ENCODE measurements at places on chromosomes 12 and 14.

GRCh38 chr12:101838628-101839323 is 8.0 kb upstream of the GNPTAB start:
- DNase-seq = no peak

DNA sequence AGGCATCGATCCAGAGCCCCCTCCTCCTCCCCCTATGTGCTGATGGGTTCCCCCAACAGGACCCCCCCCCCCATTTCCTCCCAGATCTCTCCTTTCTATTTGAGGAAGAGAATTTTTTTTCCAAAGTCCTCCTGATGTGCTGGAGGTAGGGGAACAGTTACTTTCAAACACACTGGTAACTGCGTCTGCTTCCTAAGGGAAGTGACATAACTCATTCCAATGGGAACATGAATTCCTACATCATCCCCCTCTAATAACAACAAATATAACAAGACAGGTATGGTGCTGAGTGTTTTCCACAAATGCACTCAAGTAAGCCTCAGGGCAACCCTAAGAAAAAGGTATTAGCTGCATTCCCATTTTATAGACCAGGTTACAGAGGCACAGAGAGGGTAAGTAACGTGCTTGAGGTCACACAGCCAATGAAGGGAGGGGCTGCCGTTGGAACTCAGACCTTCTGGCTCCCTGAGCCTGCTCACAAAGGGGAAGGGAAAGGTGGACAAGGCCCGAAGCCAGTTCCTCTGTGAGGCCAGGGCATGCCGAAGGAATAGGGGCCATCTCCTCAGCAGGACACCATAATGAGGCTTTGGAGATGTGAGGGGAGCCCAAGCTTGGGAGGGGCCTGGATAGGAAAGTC is 121.1 kb upstream of the NCOR2 start:
- DNase-seq = no peak

DNA sequence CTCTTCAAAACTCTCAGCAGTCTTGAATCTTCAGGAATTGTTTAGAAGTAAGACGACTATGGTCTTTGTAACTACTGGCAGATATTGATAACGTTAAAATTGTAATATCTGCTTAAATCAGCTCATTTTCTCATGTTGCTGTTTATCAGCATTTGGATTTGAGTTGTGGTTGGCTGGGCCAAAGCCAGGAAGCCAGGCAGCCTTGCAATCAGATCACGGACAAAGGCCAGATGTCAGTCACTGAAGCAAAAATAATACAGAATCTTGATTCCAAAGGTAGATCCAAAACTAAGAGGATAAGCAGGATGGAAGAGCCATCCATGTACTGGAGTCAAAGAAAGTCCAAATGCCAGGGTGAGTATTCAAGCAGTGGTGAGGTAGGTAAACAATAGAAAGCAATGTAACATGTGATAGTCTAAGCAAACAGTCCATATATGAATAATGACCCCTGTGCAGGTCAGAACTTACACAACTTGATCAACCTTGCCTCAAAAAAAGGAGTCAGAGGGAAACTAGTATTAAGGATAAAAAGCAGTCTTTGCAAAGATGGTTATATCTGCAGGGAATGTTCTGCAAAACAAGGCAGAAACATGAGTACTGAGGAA is 95.8 kb upstream of the RAP1B start:
- no peak for DNase-seq

DNA sequence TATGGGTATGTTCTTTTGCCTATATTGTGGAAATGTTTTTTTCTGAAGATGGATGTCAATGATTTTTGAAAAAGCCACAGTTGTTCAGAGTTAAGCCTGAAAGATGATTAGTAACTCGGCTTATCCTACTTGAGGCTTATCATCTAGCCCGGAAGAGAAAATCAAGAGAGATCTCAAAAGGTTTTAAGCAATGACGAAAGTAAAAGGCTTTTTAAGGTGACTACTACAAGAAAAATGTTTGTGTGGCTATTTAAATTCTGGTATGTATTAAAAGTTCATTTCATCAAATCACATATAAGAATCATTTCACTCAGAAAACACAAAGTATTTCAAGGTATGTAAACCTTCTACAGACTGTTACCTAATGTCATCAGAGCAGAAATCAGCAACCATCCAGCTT is 40.2 kb downstream of the HEATR5A start:
- no peak for DNase-seq

DNA sequence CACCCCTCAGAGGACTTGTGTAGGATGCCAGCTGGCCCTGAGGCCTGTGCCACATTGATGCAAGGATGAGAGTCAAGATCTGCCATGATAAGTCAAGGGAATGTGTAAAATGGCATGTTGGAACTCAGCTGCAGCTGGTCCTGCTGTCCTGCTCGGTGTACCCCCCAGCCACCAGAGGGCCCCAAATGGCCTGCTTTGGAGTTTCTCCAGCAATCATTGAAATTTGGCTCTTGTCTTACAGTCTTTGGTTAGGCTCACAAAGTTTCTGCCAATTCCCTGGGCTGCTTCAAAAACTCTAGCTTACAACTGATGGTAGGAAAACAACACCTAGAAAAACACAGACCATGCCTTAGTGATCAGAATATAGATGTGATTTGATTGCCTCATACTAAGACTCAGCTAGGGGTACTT is 76.8 kb downstream of the HSD17B6 start:
- peak; percentile 10 for DNase-seq

- DNase-seq = no peak
Measured at GRCh38 chr12:76631741-76632140, 72.2 kb upstream of the OSBPL8 start.

DNA sequence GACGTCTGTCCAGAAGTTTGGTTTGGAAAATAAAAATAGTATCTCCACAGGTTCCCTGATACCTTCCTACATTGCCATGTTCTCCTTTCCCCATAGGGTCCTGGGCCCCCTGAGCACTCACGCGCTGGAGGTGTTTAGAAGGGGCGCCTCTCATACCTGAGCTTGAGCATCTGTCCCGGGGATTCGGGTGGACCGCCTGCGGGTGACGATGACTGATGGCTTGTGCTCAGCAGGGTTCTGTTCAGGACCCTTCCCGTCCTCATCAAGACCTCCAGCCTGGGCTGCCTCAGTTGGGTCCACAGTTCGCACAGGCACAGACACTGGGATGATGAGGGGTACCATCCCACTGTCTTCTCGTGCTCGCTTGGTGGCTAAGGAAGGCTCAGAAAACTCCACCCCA is 22.7 kb upstream of the PNMA1 start:
- DNase-seq = no peak

DNA sequence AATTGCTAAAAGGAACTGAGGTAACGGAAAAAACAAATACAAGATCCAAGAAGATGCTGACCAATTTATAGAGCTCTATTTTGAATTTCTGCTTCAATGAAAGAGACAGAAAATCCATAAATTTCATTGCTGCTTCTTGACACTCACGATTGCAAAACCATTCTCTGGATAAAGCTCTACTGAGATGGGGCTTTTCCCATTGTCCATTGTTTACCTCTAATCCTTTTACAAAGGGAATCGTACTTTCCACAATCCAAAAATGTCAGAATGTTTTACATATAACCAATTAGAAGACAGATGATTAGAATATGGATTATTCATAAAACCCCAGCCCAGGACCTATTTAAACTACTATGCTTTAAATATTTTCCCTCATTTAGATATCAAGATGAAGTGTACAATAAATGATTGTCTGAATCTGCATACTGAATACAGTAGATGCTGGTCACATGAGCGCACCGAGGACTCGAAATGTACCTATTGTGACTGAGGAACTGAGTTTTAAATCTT is 16.7 kb upstream of the TMCC3 start:
- DNase-seq = no peak

GRCh38 chr14:90421632-90422020 is 24.8 kb downstream of the CALM1 start:
- no peak for DNase-seq

DNA sequence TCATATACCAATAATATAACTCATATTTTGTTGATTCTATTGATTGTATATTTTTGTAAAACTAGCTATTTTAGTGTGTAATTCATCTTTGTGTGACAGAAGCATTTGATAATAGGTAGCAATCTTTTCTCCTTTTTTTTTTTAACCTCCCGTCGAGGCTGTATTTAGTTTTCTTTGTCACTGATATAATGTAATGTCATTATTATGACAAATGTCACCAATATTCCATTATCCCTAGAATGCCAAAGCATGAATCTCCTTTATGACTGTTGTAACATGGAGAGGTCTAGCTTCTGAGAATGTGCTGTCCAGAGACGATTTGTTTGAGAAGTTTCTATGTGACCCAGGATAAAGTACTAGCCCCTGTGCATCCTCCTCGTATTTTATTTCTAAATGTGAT is 639.0 kb upstream of the ATXN7L3B start:
- no peak for DNase-seq

DNA sequence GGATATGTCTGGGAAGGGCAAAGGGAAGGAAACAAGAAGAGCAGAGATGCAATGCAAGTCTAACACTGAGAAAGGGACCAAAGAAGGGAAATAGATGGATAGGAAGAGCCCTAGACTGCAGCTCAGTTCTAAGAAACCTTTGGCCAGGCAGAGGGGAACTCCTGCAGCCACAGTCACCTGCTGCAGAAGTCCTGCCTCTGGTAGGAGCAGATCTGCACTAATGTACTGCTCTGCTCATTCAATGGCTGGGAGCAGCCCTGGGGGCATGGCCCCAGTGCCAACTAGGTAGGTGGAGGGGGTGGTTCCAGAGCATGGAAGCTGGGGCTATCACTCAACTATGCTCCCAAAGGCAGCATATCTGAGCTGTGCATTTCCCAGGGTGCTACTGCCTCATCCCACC is 388.9 kb downstream of the PCNX1 start:
- no peak for DNase-seq

DNA sequence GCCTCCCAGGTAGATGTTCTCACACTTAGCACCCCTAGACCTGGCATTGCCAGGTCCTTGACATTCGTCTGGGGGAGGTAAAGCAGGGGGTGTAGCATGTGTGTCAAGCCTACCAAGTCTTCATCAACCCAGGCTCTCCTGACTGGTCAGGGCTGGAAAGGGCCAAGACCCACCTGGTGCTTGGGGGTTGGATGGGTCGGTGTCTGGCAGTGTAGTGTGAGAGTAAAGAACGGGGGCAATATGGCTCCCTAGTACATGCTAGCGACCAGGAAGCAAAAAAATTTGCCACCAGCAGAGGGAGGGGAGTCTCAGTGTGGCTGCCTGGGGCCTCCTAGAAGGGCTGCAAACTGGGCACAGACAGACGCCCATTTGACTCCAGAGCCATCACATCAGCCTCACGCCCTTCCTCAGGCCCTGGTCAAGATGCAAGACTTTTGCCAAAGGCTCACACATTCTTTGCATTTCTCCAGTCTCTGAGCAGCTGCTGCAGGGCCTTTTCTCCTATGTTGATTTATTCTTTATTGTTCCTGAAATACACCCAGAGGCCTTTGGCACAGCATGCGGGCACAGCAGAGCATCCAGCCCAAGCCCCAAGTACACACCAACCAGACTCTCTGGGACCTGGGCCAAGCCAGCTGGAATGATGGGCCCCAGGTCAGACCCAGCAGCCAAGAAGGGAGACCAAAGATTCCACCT is 38.3 kb upstream of the PNMA1 start:
- peak; percentile 6 for DNase-seq

DNA sequence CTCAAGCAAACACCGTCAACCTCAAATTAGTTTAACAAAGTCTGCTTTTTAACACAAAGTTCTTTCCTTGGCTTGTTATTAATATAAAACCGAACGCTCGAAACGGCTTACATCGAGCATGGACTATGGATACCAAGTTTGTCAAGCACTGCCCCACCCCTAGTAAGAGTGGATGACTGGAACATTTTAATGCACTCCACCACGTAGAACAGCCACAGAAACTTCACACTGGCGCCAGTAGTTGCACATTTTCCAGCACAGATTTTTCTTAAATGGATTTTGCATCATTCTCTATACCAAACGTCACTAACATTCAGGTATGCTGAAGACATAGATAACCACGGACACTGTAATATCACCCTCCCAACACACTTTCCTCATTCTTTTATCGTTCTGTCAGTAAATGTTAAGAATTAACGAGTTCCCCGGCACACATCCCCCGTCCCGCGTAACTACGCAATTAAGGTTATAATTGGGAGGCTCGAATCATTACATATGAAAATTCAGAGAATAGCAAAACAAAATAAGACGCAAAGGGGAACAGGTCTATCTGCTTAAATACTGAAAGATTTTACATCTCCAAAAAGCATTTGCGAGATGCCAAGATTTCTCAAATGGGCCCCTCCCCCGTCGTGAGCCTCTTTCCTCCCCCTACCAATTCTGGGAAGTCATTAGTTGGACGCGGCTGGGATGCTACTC is 990 bp downstream of the FERMT2 start:
- DNase-seq = peak; percentile 26

GRCh38 chr12:132405742-132406251 is 76.4 kb upstream of the GALNT9 start:
- DNase-seq = no peak

- DNase-seq = no peak
Measured at GRCh38 chr14:34355584-34356263, 106.3 kb downstream of the SPTSSA start.

DNA sequence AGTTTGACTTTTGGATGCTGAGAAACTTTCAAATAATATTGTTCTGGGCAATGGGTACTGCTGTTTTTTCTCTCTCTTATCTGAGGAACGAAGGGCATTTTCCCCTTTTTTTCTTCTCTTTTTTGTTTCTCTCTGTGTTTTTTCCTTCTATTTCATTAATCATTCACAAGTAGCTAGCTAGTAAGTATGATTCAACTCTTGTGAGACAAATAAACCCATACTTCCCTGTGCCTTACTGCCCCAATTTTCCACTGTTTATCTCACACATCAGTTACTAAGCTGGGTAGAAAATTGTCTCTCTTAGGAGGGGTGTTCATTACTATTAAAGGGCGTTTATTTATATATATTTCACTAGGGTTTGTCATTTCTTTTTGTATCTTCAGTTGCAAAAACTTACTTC is 437.6 kb downstream of the RERGL start:
- no peak for DNase-seq

DNA sequence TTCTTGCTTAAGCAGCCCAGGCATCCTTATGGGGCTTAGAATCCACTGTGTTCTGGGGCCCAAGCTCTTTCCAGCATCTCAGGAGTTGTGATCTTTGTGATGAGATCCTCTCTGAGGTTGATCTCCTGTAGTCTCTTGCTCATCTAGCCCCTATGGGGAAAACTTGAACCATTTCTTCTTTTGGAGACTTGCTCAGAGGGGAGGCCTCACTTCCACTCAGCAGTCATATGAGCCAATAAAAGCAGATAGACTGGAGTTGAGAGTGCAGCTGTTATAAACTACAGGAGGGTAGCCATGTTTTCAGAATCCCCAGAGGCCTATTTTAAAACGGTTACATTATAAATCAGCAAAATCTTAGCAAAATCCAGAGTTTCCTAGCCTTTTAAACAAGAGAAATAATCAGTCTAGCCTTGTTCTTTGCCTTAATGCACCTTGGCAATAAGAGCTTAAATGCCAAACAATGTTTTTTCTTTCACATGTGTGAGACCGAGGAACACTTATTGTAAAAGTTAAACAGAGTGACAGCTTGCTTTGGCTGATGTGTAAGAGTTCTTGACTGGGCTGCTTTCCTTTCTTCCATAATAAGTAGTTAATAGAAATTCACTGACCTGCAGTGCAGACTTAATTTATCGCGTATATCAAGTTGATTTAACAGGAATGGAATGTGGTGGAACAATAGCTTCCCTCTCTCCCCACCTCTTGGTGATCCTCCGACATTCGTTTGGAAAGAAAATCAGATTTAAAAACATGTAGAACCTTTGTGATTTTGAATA is 168.3 kb downstream of the NEDD1 start:
- no peak for DNase-seq

Measured in NCI-H1105 treated with DMSO at 0.1 percent for 48 hours (cell line).